ENCODE measurements at places on chromosomes 4 and X.

DNA sequence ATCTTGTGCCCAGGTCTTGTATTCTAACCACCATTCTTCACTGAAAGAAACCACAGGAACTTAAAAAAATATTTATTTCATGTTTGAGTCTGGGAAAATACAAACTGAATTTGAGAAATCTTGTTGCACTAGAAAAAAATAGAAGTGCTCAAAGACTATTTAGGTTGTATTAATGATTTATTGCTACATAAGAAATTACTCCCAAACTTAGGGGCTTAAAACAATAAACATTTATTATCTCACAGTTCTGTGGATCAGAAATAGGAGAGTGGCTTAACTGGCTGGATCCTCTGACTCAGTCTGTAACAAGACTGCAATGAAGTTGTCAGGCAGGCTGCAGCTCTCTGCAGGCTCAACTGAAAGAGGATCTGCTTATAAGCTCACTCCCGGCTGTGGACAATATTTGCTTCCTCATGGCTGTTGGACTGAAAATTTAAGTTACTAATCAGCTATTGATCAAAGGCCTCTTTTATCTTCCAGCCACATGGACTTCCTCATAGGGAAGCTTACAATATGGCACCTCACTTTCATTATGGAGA is 295.4 kb upstream of the FAM241A start:
- DNase-seq = no peak

DNA sequence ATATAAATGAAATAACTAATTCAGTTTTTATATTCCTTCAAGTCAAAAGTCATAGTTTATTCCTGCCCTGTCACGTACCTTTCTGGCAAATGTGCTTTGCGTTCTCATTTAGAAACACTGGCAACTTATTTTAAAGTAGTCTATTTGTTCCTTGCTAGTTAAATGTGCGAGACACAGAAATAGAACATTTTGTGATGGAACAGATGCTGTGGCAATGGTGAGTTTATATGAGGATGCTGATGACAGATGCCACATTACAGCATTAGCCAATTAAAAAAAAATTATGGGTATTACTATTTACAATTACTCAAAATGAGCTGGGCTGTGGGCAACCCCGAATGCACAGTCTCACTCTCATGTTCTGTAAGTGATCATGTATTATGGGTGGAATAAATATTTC is 26.1 kb upstream of the EPHA5 start:
- no peak for DNase-seq

DNA sequence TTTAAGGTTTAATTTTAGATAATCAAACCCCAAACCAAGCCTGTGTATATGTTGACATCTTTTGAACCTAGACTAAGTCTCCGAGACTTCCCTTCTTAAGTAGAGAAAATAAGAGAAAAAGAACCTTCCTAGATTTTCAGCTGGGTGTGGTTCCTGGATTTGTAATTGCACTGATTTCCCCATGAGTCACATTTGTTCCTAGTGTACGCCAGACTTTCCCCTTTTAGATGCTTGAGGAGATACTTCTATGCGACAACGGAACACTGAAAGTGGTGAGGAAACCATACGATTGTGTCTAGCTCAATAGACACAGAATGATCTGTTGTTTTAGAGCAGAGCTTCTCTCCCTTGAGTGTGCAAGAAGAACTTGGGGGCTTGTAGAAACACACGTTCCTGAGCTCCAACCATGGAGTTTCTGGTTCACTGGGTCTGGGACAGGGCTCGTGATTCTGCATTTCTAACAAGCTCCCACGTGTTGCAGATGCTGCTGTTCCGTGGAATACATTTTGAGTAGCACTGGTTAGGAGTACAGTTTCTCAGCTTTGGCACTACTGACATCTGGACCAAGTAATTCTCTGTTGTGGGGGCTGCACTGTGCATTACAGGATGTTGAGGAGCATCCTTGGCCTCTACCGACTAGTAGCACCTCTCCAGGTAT is 87.1 kb downstream of the AMELX start:
- DNase-seq = no peak

DNA sequence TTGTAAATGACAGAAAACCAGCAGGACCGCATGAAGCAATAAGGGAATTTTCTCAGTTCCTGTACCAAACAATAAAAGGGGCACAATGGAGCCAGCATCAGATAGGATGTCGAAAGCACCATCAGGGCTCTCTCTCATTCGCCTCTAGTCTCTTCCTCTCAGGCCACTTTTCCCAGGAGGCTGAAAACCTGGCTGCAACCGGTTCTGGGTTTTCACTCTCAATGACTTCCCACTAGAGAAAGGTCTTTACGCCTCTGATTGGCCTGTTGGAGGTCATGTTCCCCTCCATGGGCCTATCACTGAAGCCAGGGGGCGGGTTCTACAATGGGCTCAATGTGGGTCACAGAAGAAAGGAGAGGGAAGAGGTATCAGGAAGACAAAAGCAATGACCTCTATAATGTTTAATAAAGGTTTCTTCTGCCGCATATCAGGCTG is 29.3 kb downstream of the ZNF827 start:
- DNase-seq = no peak

GRCh38 chrX:10230222-10230621 is 73.4 kb downstream of the CLCN4 start:
- no peak for DNase-seq

DNA sequence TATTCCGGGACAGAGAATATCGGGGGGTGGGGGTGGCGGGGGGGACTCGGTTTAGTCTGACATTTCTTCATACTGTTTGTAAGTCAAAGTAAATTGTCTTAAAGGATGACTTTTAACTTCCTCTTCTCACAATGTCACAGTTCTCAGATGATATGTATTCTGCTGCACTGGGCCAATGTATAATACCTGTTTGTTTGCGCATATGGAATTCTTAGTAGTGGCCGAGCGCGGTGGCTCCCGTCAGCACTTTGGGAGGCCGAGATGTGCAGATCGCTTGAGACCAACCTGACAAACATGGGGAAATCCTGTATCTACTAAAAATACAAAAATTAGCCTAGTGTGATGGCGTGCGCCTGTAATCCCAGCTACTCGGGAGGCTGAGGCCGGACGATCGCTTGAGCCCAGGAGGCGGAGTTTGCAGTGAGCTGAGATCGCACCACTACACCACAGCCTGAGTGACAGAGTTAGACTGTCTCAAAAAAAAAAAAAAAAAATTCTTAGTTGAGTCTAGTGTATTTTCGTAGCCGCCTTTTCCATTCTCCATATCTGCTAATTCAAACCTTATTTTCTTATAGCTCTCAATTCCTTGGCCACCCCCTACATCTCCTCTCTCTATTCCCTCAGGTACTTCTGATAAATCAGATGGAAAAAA is 851 bp downstream of the POLR2B start:
- DNase-seq = peak; percentile 37
